ENCODE measurements at places on chromosomes 12 and 14. TPM values are rescaled to one million over a fixed set of nuclear protein-coding genes. Genes with fewer than 3 reads are reported as not detected.

DNA sequence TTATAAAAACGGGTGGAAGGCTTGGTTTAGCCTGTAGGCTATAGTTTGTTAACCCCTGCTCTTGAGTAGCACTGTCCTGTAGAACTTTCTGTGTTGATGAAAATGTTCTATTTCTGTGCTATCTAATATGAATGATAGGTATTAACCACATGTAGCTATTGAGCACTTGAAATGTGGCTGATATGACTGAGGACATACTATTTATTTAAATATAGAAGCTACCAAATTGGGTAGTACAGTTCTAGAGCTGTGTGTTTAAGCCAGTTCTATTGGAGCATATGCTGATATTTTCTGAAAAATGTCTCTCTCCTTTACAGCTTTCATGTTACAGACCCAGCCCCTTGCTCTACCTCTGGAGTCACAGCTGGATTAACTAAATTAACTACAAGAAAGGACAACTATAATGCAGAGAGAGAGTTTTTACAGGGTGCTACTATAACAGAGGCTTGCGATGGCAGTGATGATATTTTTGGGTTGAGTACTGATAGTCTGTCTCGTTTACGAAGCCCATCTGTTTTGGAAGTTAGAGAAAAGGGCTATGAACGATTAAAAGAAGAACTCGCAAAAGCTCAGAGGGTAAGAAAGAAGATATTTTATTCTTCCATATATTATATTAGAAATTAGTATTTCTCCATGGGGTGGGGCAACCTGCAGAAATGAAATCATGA is 17.6 kb downstream of the RAB3IP start:
- no peak for ATAC-seq

GRCh38 chr14:69625299-69626131 is 14.1 kb downstream of the SUSD6 start:
- ATAC-seq, result peak; percentile 83

DNA sequence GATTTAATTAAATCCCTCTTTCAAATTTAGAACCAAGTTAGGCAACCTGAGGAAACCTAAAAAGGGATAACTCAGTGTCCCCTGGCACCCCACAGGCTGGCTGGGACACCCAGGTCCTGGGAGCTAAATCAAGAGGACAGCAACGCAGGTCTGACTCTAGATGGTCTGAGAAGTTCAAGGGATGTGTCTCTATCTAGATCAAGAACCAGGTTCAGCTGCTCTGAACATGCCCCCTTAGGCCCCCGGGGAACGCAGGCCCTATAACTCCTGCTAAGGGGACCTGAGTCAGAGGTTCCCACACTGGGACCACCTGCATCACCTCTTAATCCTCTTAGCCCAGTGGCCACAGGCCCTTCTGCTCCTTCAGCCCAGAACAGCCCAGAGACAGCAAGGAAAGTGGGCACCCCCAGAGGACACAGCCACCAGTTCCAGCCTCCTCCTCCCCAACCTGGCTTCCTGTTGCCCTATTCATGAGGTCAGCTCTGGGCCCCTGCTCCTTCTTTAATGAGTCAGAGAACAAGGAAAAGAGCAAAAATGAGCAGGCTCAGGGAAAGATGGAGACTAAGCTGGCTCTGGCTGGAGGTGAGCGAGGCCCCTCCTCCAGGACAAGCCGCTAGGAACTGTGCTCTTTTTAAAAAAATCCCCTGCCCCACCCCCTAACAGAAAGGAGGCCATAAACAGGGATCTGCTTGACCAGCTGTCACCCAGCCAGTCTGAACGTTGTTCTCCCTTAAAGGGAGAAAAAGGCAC is 10.8 kb downstream of the PITPNM2 start:
- ATAC-seq, result peak; percentile 29

GRCh38 chr12:98227162-98227561 is 288.2 kb upstream of the TMPO start:
- ATAC-seq, result no peak

DNA sequence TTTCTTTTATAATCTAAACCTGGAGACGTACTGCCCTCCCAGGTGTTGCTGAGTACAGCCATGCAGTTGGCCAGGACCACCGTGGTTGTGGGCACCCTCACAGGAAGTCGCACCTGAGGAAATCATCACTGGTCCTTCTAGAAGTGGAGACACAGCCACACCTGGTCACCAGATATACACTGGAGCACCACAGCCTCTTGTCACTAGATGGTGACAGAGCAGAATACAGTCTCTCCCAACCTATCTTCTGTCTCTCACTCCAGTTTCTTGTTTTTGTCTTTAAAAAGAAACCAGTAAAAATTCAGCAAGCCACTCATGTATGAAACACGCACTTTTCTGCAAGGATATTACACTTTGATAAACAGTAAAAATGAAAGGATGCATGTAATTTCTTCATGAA is 43.1 kb upstream of the GPHB5 start:
- ATAC-seq, result no peak

GRCh38 chr12:75876832-75877762 is 154.5 kb downstream of the PHLDA1 start:
- ATAC-seq, result no peak

DNA sequence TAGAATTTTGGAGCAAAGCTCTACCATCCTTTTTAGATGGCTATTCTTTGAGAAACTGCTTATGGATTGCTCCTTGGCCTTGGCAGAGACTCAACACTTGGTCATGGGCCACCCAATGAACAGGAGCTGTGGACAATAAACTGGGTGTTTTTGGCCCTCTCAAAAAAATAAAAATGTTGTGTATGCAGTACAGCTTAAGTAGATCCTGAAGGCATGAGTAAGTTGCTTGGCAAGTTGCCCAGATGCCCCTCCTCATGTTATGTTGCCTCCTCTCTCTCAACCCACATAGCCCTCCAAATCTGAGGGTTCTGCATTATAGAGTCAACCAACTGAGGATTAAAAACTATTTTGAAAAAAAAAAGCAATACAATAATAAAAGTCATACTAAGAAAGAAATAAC is 124.9 kb downstream of the ATP23 start:
- no peak for ATAC-seq

DNA sequence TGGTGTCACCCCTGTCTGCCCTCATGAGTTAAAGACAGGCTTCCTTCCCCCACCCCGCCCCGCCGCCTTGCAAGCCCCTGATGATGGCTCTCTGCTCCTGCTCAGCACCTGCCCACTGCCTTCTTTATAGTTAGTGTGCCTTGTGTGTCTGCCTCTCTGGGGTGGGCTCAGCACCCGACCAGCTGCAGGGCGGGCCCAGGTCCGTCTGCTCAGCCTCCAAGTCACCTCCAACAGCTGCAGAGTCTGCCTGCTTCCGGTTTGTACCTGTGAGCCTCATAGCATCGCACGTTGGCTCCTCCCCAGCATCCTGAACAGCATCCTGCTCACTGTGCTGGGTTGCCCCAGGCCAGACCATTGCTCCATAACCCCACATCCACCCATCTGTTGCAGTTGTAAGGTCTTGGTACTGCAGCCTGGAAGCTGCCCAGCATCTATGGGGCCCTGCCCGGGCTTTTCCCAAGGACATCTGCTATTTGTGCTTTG is 3.5 kb downstream of the TGFB3 start:
- ATAC-seq, result no peak

DNA sequence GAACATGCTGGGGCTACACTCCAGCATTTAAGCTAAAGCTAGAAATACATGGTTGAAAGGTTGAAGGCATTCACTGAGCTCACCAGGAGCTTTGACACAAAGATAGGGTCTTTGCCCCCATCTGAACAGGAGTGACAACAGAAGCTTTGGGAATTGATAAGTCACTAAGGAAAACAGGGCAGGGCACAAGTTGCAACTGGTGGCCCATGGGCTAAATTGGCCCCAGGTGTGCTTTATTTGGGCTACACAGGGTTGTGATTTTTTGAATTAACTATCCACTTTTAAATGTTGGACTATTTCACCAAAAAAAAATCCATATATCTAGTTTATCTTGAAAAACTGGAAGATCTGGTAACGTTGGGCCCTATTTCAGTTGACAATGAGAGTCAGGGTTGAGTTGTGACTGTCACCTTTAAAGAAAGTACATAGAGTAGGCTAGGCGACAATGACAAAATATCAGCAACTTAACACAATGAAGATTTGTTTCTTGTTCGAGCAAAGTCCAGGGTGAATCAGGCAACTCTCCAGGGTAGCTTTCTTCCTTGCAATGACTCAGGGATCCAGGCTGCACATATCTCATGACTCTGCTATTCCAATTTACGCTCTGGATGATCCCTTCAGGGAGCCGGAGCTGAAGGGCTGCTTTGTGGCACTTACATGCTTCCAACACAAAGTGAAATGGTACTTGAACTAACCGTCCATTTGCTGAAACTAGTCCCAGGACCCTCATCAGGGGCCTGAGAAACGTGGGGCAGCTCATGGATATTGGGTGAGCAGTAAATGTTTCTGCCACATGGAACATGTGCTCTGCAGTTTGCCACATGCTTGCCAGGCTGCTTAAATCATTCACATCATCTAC is 13.3 kb upstream of the EIF4B start:
- no peak for ATAC-seq

TDRD9 gene
- total RNA-seq, result 3.0 TPM

DNA sequence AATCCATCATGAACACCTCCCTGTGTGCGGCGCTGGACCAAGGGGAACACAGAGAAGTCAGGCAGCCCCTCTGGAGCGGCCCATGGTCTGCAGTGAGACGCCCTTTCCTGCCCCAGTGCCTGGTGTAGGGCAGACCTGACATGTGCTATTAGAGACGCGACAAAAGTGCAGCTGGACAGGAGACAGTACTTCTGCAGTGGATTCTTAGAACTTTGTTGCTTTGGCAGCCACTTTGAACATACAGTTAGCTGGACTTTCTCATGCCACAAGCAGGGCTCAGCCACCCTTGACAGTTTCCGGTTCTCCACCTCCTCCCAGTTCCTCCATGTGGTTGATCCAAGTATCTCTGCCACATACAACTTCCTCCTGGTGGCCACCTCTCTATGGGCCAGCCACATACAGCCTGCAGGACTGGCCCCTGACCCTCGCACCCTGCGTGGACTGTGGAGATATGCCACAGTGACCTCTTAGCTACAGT is 45.9 kb downstream of the LGMN start:
- peak; percentile 52 for ATAC-seq

- no peak for ATAC-seq
These were observed 66.4 kb upstream of the FLRT2 start for GRCh38 chr14:85463512-85463911.

- no peak for ATAC-seq
These were observed 277.1 kb downstream of the CPNE8 start for GRCh38 chr12:38628288-38628687.

DNA sequence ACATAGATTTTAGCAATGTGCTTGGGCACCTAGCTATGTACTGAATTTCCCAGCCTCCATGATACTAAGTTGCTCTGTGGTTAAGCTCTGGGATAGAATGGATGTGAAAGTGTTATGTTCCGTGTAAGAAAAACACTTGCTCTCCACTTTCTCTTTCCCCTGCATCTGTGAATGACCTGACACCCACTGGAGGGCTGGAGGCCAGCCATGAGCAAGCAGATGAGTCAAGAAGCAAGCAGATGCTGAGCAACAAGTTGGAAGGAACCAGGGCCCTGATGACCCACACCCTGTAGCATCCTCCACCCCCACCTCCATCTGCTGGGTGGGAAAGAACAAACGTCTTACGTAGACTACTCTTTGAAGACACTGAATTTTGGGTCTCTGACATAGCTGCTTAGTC is 56.6 kb downstream of the EID3 start:
- no peak for ATAC-seq

GRCh38 chr12:16260206-16260605 is 17.3 kb downstream of the SLC15A5 start:
- ATAC-seq, result no peak

PXMP2 gene
- 67.9 TPM for total RNA-seq

DNA sequence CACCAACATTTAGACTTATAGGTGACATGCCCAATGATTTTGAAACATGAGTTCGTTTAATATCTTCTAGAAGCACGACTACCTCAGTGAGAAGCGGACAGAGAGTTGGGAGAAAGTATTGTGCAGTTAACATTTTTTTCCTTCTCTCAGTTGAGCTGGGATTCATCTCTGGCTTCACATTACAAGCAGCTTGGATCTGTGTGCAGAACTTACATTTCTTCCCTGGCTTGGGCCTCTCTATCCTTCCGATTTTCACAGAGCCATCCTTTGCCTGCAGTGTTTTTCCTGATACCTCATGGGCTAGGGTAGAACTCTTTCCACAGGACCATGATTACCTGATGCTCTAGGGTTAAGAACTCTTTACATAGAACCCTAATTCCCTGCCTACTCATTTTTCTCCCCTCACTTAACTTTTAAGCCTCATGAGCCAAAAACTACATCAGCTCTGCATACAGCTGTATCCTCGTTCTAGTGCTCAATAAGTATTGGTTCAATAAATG is 86.5 kb downstream of the FLRT2 start:
- no peak for ATAC-seq

GRCh38 chr12:7090222-7090998 is 1.8 kb downstream of the C1R start:
- no peak for ATAC-seq

ANKS1B gene
- total RNA-seq, result 21.3 TPM

DNA sequence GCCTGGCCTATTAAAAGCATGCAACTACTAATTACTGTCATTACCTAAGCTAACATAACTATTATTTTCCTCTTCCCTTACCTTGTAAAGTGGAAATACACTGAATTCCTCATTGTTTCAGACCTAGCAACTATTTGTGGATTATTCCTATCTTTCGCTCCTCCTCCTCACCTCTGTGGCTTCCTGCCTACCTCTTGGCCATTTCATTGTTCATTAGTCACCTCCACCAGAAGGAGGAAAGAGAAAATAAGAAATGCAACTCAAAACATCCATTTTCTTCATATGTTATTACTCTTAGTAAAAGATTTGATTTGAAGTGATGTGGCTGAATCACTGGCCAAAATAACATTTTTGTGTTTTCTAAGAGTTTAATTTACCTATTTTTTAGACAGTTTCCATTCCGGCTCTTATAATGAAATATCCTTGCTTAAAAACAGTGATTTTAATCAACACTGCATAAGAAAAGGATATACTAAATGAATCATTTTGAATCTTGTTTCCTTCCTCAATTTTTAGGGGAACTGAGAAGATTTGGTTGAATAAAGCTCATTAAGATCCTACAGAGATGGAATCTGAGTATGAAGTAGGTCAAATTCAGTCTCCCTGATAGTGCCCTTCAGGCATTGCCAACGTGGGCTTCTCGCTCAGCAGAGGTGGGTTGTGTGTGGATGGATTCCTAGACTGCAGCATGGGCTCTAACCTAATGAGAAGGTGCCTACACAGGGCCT is 27.6 kb upstream of the ARHGAP5 start:
- ATAC-seq, result no peak

VRTN gene
- not detected for total RNA-seq

DNA sequence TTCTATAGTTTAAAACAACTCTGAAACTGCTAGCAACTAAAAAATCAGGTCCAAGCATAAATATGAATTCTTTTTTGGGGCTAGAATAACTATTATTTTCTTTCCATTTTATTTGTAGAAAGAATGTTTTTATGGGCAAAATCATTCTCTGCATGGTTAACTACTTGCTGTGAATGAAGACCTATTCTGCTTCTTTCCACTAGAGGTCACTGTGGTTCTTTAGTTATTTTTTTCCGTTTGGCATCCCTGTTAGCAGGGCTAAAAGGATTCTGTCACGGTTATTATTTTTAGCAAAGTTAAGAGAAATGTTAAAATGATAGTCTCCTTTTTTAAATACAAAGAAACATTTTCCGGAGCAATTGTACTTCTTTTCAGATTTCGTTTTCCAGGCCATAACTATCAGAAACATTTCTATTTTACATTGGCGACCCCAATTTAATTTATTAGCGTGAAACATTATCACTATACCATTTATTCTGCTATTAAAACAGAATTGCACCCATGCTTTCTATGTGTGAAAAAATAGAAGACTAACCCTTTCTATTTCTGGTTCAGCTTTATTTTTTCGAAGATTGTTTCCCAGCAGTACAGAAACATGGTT is 404.8 kb downstream of the ATP23 start:
- no peak for ATAC-seq
